ENCODE measurements at places on chromosomes 4 and X. TPM values are rescaled to one million over a fixed set of nuclear protein-coding genes. Genes with fewer than 3 reads are reported as not detected.
A peak's percentile ranks its signal among the peaks of the same experiment; 100 is the strongest.

- H3K27ac ChIP-seq, result no peak overlapping the region
- H3K4me1 ChIP-seq, result peaks cover 9% of the 10 kb centered on the region
- H3K36me3 ChIP-seq, result no peaks in the 10 kb centered on the region
- no peak overlapping the region for H3K4me3 ChIP-seq
Measured at GRCh38 chr4:120051253-120051652, 15.4 kb downstream of the MAD2L1 start.

DNA sequence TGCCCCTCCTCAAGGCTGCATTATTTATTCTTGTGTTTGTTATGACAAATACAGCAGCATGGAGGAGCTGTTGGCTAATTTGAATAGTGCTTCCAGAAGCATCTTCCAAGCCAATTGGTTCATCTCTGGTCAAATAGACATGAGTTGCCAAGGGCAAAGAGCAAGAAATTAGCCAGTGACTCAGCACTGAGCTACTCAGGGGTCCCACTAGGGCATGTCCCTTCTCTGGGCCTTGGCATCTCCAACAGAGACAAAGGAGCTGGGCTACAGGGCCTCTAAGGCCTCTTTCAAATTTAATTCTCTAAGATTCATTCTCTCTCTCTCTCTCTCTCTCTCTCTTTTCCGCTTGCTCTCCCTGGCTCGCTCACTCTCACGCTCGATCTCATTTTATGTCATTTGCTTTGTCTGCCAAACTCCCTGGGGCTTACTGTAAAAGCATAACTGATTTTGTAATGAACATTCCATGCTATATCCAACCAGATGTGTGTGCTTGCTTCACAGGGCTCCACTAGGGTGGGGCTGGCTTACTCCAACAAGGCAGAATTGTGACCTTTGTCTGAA is 86.7 kb upstream of the MAGEA4 start:
- H3K27ac ChIP-seq, result peak overlapping the region; percentile 45
- peaks cover 18% of the 10 kb centered on the region for H3K27me3 ChIP-seq
- H3K4me3 ChIP-seq, result no peak overlapping the region
- H3K4me1 ChIP-seq, result peaks cover 18% of the 10 kb centered on the region
- H3K36me3 ChIP-seq, result no peaks in the 10 kb centered on the region

GRCh38 chrX:103793545-103793940 is 16.9 kb downstream of the PLP1 start:
- no peaks in the 10 kb centered on the region for H3K36me3 ChIP-seq
- DNase-seq, result no peak
- no peak overlapping the region for H3K4me3 ChIP-seq
- no peaks in the 10 kb centered on the region for H3K4me1 ChIP-seq
- peaks cover 18% of the 10 kb centered on the region for H3K27me3 ChIP-seq
- no peak overlapping the region for H3K27ac ChIP-seq

GRCh38 chr4:102439236-102439614 is 61.9 kb upstream of the NFKB1 start:
- no peak overlapping the region for H3K27ac ChIP-seq
- H3K4me3 ChIP-seq, result no peak overlapping the region
- H3K4me1 ChIP-seq, result no peaks in the 10 kb centered on the region
- peak; percentile 79 for DNase-seq

- no peak for DNase-seq
- H3K27me3 ChIP-seq, result peaks cover 10% of the 10 kb centered on the region
- H3K27ac ChIP-seq, result no peak overlapping the region
- no peaks in the 10 kb centered on the region for H3K36me3 ChIP-seq
- H3K4me3 ChIP-seq, result no peak overlapping the region
- peaks cover 16% of the 10 kb centered on the region for H3K4me1 ChIP-seq
Measured at GRCh38 chr4:8173492-8174242, 15.1 kb upstream of the ABLIM2 start.

- no peak for DNase-seq
- no peak overlapping the region for H3K27ac ChIP-seq
Measured at GRCh38 chrX:14359727-14360126, 169.6 kb upstream of the GLRA2 start.

The EGF gene
- polyA plus RNA-seq, result 3.7 TPM

GRCh38 chrX:9671998-9672397 is 93.6 kb downstream of the GPR143 start:
- no peak for DNase-seq
- H3K27ac ChIP-seq, result no peak overlapping the region
- H3K27me3 ChIP-seq, result peaks cover 11% of the 10 kb centered on the region
- H3K4me3 ChIP-seq, result no peak overlapping the region

Measured in muscle of leg (tissue), 16 donors.